ENCODE measurements at places on chromosomes 11 and 22. TPM values are rescaled to one million over a fixed set of nuclear protein-coding genes. Genes with fewer than 3 reads are reported as not detected.

MRGPRX1 gene
- not detected for total RNA-seq

TRPC6 gene
- total RNA-seq, result 4.8 TPM

GRCh38 chr11:12626616-12627015, 47.6 kb upstream of the TEAD1 start:
- DNase-seq, result no peak

GRCh38 chr22:24723111-24723510, 51.4 kb downstream of the PIWIL3 start:
- DNase-seq, result no peak

- no peak for DNase-seq
Measured at GRCh38 chr11:127105593-127106541, 105.3 kb upstream of the KIRREL3 start.

GRCh38 chr11:92440701-92441442, 216.3 kb downstream of the FAT3 start:
- no peak for DNase-seq

RFPL3 gene
- not detected for total RNA-seq

- DNase-seq, result no peak
Measured at GRCh38 chr11:129574431-129574830, 198.8 kb downstream of the BARX2 start.

DNA sequence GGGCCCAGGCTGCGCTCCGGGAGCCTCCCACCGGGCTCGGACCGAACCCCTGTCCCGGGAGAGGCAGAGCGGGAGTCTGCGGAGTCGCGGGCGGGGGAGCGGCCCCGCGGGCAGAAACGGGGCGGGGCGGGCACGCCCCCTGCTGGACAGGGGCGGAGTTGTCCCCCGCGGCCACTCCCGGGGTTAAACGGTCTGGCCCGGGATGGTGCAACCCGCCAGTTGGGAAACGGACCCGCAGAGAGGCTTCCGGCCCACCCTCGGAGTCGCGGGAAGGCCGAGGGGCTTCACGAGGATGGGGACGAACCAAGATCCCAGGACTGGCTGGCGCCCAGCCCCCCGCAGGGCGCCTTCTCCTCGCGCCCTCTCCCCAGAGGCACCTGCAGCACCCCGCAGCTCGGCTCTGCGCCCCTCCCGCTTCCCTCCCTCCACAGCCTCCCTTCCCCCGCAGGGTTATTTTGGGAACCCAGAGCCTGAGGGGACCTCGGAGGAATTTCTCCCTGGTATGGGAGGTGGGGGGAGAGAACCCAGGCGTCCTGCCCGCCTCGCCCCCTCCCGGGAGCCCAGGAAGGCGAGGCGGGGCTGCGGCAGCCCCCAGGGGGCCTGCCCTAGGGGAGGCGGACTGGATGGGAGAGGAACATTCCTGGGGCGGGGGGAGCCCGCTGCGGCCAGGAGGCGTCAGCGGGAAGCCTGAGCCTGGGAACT, 902 bp downstream of the RASGRP2 start:
- peak; percentile 48 for DNase-seq

GRCh38 chr11:28584992-28585391, 476.8 kb downstream of the METTL15 start:
- no peak for DNase-seq

GRCh38 chr11:2686360-2687222, 13.2 kb downstream of the KCNQ1OT1 start:
- no peak for DNase-seq

DNA sequence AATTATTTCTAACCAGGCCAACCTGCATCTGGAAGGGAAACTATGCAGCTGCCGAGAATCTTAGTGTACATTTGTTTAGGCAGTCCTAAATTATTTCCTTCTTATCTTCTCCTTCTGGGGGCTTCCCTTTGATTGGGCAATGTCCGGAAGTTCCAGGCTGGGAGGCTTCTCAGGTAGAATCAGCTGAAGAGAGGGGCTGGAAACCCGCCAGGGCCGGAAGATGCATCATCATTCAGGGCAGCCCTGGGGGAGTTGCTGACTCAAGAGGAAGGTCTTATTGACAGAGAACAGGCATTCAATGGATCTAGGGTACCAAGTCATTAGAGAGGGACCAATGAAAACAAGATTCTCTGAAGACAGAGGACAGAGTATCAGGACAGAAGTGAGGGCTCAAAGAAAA, 150.7 kb downstream of the BLID start:
- DNase-seq, result peak; percentile 27

DNA sequence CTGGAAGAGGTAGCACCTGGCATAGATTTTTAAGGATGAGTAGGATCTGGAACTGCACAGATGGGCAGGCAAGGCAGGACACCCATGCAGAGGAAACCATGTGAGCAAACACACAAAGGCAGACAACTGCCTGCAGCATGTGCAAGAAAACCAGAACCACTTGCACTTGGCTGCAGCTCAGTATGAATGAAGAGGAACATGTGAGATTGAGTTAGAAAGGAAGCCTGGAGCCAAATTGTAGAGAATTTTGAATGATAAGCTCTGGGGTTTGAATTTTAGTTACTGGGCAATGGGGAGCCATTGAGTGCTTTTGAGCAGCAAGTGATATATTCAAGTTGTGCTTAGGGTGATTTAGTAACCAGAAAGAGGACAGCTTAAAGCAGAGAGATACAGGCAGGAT, 583.4 kb downstream of the SOX6 start:
- no peak for DNase-seq

GRCh38 chr22:23569291-23569690, 10.8 kb downstream of the IGLL1 start:
- no peak for DNase-seq

- no peak for DNase-seq
Measured at GRCh38 chr11:71173709-71174108, 78.7 kb downstream of the SHANK2 start.

SIRT3 gene
- 12.4 TPM for total RNA-seq

DRD2 gene
- not detected for total RNA-seq

DNA sequence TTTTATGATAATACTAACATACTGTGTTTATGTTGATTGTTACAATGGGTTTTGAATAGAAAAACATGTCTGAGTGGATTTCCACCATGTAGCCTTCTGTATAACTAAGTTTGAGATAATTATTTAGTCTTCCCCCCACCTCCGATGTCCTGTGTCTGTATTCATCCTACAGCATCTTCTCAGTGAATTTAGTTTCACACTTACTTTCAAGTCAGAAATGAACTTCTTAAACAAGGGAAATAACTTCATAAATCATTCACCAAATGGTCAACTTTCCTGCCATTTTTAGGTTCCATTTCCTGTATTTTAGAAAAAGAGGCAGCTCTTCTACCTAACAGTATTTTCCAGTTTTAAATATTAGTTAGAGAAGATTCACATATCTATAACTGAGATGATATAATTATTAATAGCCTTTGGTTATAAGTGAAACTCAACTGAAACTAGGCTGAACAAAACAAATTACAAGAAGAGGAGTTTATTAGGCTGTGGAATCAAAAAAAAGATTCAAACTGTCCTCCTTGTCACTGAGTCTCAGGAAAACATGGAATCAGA, 3.5 kb downstream of the OR51B5 start:
- DNase-seq, result no peak

MFNG gene
- 23.5 TPM for total RNA-seq

DNA sequence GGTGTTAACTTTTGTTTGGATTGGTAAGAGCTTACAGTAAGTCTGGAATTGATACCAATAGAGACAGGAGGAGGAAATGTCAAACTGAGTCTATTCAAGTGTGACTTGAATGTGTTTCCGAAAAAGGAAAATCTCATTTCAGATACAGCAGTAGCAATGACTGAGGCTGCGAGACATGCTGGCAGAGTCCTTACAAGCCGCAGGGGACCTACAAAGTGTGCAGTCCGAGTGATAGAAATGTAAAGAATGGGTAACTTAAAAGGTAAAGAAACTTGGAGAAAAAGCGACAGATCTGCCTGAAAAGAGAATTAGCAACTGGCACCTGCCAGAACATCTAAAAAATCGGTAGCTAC, 444 bp downstream of the CWF19L2 start:
- DNase-seq, result no peak

GRCh38 chr11:20840341-20840740, 171.0 kb downstream of the NELL1 start:
- DNase-seq, result no peak

SMC1B gene
- total RNA-seq, result not detected

- DNase-seq, result no peak
Measured at GRCh38 chr11:118124929-118125535, 27.6 kb downstream of the SCN4B start.

TREH gene
- not detected for total RNA-seq

CARD18 gene
- total RNA-seq, result not detected

HPX gene
- 2.0 TPM for total RNA-seq

DNA sequence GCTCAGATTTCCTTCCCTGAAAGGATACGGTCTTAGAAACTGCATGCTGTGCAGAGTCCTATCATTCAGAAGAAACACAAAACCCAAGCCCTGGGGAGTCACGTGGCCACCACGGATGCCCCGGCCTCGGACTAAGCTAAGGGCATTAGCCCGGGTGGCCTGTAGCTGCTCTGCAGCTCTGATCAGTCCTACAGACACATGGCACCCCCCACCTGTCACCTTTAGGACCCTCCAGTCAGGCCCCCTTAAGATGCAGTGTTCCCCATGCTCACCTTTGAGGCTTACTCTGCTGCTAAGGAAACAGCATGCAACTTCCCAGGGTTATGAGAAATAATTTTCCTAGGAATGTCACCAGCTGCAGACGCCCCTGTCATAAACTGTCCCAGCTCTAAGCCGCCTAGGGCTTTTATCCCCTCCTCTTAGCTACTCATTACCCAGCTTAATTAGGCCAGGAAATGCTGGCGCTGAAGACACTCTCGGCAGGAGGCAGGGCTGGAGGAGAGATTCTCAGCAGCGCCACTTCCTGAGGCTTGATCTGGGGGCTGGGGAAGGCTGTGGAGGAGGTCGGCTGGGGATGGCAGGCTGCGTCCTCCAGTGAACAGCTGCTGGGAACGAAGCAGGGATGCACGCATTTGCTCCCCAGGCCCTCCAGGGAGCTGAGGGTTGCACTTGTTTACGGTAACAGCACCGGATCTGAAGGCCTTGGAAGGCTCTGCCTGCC, 47.2 kb upstream of the ADA2 start:
- no peak for DNase-seq

DNA sequence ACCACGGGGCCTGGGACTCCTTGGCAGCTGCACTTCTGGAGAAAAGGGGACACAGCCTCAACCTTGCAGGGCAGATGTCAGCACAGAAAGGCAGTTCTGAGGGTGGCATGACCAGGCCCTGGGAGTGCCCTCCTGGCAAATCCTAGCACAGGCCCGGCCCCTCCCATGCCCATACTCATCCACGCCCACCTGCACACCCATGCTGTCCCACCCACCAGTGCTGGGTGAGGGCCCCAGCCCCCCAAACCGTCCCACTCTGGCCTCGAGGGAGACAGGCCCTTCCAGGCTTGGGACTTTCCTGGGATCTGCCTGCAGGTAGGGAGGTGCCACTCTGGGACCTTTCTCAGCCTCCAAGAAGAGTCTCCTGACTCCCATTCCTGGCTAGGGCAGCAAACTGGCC, 10.1 kb downstream of the DUSP8 start:
- no peak for DNase-seq

A4GALT gene
- 14.6 TPM for total RNA-seq

DNA sequence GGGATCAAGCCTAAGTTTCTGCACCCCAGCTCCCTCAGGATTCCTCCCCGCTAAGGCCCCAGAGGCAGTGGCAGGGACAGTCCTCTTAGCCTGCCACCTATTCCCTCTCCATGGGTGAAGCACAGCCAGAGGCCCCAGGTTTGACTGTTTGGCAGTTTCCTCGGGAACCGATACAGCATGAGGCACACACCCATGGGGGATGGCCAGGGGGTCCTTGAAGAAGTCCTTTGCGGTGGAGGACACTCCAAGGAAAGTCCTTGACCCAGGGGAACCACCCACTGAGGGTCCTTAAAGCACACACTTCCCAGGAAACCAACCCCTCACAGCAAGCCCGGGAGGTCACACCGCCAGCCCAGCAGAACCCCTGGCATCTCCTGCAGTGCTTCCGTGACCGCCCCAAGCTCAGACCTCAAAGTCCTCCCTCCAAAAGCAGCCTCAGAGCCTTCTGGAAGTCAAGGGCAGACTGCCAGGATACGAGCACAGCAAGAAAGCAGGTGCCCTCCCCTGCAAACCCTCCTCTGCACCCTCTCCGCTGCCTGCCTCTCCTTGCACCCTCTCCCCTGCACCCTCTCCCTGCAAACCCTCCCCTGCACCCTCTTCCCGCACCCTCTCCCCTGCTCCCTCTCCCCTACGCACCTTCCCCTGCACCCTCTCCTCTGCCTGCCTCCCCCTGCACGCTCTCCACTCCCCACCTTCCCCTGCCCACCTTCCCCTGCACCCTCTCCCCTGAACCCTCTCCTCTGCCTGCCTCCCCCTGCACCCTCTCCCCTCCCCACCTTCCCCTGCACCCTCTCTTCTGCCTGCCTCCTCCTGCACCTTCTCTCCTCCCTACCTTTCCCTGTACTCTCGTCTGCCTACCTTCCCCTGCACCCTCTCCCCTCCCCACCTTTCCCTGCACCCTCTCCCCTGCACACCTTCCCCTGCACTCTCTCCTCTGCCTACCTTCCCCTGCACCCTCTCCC, 1.4 kb downstream of the SIGIRR start:
- peak; percentile 14 for DNase-seq

GRCh38 chr22:37443977-37444376, 16.7 kb upstream of the ELFN2 start:
- no peak for DNase-seq

KIRREL3 gene
- total RNA-seq, result 0.09 TPM

- no peak for DNase-seq
Measured at GRCh38 chr11:80873310-80873999, 1432.6 kb upstream of the TENM4 start.

HIPK3 gene
- total RNA-seq, result 345 TPM

- no peak for DNase-seq
Measured at GRCh38 chr11:477052-477715, 27.1 kb downstream of the PTDSS2 start.

DNA sequence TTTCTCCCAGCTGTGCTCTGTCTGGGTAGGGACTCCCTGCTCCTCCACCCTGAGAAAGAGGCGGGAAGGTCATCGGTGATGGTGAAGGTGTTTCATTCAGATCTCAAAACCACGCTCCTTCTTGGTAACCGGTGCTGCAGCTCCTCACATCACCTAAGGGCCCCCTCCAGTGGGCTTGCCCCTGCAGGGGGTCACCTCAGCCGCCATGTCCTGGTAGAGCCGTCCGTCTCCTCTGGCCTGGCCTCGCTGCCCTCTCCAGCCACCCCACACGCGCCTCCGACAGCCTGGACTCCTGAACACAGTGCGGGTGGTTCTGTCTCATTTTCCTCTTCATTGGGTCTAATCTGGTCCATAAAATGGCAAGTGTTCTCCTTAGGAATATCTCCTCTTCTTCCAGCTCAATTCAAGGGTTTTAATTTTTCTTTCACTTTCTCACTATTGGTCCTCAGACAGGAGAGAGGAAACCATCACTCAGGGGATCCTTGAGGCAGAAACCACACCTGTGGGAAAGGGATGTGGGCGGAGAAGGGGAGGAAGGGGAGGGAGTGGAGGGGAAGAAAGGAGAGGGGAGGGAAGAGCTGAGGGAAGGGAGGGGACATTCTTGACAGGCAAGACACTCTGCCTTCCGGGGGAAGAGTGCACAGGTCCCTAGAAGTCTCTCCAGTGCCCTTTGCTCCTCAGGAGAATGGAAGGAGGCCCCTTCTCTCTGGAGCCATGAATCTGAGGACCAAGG, 1338.4 kb downstream of the TBC1D22A start:
- no peak for DNase-seq

GRCh38 chr11:64834723-64835615, 9.5 kb downstream of the CDC42BPG start:
- DNase-seq, result no peak
